Activated naive CD4-positive, alpha-beta T cell treated with anti-CD3 and anti-CD28 coated beads, Interleukin-2, amount 10 ng/mL, durations not matched to agents 5 hours and 36 hours (primary cell): ENCODE measurements at places on chromosomes 13 and 19. TPM values are rescaled to one million over a fixed set of nuclear protein-coding genes. Genes with fewer than 3 reads are reported as not detected.

CCDC70 gene
- total RNA-seq = not detected

NXNL1 gene
- not detected for total RNA-seq

COPE gene
- 256 TPM for total RNA-seq

NKPD1 gene
- 0.24 TPM for total RNA-seq

FAAP24 gene
- total RNA-seq = 4.2 TPM

TTC9B gene
- not detected for total RNA-seq

SPINT2 gene
- total RNA-seq = 12.7 TPM

ZSCAN5C gene
- total RNA-seq = not detected

STAP2 gene
- total RNA-seq = 11.4 TPM

WDR62 gene
- 23.7 TPM for total RNA-seq

FBL gene
- 379 TPM for total RNA-seq

ZNF415 gene
- total RNA-seq = 1.1 TPM

PRKACA gene
- 58.0 TPM for total RNA-seq

SIGLEC10 gene
- not detected for total RNA-seq

MAMSTR gene
- 1.4 TPM for total RNA-seq

APOC1 gene
- 0.58 TPM for total RNA-seq

LRG1 gene
- 0.05 TPM for total RNA-seq

HSH2D gene
- 38.1 TPM for total RNA-seq

GPR18 gene
- total RNA-seq = 17.0 TPM

CEACAM5 gene
- total RNA-seq = not detected

RUBCNL gene
- not detected for total RNA-seq

NUMBL gene
- 6.7 TPM for total RNA-seq
